ENCODE measurements at places on chromosomes 5 and 9.
A peak's percentile ranks its signal among the peaks of the same experiment; 100 is the strongest.

GRCh38 chr5:171926311-171926710 is 80.1 kb downstream of the FBXW11 start:
- no peak for DNase-seq

DNA sequence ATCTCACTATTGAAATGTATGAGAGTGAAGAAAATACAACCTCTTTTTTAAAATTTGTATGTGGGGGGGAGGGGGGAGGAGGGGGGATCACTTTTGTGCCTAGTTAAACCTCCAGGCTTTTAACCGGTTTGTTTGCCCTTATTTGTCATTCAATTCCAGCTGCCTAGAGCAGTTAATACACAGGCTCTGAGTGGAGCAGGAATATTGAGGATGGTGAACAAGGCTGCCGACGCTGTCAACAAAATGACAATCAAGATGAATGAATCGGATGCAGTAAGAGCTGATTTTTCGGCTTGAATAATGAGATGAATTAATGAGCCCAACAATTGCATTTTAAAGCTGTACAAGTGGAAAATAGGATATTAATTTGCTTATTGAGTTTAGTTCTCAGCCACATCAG is 28.7 kb upstream of the SNX24 start:
- no peak for DNase-seq

DNA sequence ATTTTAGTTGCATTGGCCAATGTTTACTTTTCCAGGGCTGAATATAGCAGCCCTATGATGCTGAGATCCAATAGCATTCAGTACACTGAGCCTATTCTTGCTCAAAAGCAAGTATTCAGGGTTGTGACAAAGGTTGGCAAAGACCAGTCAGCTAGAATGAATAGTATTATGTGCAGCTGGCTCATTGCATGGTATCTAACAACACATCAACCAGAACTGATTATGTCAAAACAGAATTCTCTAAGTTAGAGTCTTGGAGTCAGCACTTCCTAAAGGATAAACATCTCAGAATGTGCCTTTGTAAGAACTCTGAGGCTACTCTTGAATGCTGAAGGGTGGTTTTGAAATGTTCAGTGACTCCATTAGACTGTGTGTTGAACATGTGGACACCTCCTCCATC is 774.5 kb upstream of the RGMB start:
- DNase-seq, result no peak

GRCh38 chr5:116652903-116653302 is 78.3 kb upstream of the SEMA6A start:
- DNase-seq, result no peak

DNA sequence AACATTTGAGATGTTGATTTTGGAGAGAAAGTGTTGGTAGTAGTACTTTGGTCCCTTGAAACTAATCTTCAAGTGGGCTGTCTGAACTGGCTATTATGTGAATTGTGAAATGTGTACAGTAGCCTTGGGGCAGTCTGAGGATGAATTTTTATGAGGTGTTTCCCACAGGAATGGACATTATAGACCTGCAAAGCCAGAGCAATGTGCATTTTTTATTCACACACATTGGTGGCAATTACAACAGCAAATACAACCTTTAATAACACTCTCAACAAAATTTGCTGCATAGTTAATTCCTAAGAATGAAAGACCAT is 147.0 kb downstream of the PAM start:
- DNase-seq, result no peak

DNA sequence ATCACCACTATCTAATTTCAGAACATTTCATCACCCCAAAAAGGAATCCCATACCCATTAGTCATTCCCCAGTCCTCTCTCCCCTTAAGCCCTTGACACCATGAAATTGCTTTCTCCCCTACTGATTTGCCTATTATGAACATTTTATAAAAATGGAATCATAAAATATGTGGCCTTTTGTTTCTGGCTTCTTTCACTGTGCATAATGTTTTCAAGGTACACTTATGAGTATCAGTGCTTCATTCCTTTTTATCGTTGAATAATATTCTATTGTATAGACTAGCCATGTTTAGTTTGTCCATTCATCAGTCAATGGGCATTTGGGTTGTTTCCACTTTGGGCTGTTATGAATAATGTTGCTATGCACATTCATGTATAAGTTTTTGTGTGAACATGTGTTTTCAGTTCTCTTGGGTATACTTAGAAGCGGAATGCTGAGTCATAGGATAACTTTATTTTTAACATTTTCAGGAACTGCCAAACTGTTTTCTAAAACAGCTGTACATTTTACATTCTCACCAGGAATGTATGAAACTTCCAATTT is 40.4 kb upstream of the FGF1 start:
- DNase-seq, result no peak

GRCh38 chr5:45680950-45681349 is 15.2 kb downstream of the HCN1 start:
- no peak for DNase-seq

GRCh38 chr9:76810377-76810957 is 46.2 kb downstream of the PCA3 start:
- DNase-seq, result peak; percentile 53

DNA sequence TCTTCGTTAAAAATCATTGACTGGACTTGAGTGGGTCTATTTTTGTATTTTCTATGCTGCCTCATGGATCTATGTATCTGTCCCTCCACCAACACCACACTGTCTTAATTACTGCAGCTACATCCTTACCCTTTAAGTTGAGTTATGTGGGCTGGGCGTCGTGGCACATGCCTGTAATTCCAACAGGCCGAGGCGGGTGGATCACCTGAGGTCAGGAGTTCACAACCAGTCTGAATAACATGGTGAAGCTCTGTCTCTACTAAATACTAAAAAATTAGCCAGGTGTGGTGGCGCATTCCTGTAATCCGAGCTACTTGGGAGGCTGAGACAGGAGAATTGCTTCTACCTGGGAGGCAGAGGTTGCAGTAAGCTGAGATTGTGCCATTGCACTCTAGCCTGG is 48.2 kb downstream of the XRCC4 start:
- no peak for DNase-seq

GRCh38 chr9:34664281-34665066 is 2.0 kb upstream of the CCL27 start:
- peak; percentile 78 for DNase-seq

DNA sequence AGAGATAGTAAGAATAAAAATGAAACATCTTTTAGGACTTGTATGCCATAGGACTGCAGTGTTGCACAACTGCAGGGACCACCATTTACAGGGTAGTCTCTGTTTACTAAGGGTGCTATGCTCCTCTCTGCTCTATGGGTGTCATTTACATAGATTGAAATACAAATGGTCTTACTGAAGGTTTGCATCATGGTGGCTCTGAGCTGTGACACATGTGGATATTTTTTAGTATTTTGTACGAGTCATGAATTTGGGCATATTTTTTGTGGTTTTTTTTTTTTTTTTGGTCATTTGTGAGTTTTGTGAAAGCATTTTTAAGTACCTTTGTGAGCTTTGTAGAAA is 47.4 kb downstream of the CSNK1G3 start:
- DNase-seq, result no peak

- no peak for DNase-seq
Observed at GRCh38 chr5:135216471-135217343, 182.3 kb downstream of the MACROH2A1 start.

DNA sequence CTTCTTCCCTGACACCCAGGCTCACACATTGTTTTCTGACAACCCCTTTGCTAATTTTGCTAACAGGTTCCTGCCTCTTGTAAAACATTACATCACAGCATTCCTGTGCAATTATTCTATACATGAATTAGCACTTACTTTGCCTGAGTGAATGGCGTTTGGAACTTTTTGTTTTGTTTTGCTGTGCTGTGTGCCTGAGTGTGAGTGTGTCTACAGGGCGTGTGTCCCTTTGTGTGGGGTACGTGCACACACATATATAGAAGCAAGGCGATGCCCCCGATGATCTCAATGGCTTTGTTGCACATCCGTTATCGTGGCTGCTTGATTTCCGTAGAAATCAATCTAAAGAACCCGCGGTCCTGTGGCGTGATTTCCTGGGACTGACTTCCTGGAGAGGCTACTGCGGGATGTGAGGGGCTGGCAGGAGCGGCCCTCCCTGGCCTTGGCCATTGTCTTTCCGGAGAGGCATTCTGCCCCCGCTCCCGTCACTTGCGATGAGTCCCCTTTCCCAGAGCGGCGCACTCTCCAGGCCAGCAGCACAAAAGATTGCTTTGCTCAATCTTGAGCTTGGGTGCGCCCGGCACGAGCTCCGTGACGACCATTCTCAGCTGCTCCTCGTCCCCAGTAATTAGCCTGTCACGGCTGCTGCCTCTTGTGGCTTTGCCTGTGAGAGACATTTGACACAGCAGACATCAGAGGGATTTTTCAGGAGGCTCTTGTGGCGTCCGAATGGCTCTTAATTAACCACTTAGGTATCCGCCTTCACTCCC is 398.1 kb upstream of the IRX1 start:
- DNase-seq, result no peak

- DNase-seq, result no peak
Observed at GRCh38 chr5:55036477-55036876, 12.4 kb downstream of the GZMK start.

GRCh38 chr9:22215521-22215920 is 206.4 kb upstream of the CDKN2B start:
- DNase-seq, result no peak

DNA sequence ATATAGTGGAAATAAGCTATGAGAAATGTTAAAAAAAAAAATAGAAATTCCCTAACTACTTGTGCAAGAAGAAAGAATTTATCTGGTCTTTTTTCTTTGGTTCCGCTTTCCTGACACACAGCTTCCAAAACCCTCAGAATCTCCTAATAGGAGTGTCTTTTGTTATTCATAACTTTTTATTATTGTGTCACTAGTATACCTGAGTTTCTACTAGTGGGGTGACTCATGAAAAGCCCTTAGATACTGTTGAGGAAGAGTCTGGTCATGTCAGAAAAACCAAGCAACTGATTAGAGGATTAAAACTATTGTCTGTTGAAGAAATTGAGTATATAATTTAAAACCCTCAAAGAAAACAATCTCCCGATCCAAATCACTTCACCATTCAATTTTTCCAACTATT is 152.8 kb upstream of the IFNE start:
- no peak for DNase-seq

DNA sequence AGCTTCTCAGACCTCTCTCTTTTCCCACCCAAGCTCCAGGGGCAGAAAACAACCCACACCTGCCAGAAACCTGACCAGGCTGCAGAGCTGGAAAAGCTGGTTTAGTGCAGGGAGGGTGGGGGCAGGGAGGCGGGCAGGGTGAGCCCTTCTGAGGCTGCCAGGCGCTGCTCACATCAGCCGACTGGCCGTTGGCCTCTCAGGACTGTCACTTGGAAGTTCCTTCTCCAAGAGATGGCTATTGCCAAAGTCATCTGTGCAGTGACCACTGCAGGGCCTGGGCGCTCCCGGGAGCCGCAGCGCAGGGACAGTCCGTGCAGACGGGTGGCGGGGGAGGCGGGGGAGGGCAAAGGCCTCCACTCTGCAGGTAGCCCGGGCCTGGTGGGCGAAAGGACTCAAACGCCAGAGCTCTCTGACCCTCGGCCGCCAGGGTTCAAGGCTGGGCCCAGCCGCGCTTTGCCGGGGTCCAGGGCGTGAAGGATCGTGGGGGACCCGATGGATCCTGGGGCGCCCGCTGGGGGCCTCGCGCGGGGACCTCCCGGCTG is 205.0 kb upstream of the IER5L start:
- no peak for DNase-seq

- DNase-seq, result no peak
Observed at GRCh38 chr9:20111173-20111843, 322.5 kb upstream of the SLC24A2 start.

GRCh38 chr5:9847631-9848030 is 217.5 kb upstream of the TAS2R1 start:
- DNase-seq, result no peak

DNA sequence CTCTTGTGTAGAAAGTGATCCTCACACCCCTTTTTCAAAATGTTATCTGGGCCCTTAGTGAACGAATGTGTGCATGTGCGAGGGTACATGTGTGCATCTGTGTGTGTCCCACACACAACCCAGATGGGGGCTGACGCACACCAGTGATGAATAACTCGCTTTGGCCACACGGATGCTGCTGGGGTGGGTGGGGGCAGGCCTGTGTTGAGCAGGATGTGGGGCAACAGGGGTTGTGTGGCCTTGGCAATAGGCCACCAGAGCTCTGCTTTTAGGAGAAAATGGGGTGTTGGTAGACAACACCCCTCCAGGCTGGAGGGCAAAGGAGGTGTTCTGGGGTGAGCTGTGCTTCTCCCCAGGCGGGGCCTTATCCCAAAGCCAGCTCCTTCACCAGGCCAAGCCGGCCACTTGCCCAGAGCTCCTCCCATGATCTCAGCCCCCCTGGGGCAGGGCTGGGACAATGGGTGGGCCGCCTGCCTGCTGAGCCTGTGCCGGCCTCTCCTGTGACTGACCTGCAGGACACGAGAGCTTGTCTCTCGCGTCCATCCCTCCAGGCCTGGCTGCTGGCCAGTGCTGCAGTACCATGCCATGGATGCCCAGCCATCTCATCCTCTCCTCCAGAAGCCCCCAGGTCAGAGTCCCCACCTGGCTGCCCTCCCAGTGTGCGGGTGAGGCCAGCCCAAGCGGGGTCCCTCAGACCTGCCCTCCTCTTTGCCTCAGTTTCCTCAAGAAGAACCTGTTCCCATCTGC is 1.7 kb downstream of the DBN1 start:
- no peak for DNase-seq

DNA sequence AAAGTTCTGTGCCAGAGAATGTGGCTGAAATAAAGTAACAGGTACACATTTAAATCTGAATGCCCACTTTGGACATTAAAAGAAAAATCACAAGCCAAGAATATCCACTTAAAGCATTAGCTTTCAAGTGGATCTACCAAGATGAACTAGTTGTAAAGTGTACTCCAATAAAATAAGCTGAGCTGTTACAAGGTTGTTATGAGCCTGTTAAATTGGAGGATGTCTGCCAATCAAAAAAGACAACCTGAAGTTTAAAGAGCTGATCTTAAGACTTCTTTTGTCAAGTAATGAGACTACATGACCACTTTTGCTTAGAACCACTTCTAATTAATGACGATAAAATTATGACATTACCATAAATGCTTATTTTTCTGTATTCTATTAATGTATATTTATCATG is 2.4 kb downstream of the FAM200C start:
- no peak for DNase-seq

- DNase-seq, result no peak
Observed at GRCh38 chr9:2729721-2730120, 12.4 kb downstream of the KCNV2 start.

DNA sequence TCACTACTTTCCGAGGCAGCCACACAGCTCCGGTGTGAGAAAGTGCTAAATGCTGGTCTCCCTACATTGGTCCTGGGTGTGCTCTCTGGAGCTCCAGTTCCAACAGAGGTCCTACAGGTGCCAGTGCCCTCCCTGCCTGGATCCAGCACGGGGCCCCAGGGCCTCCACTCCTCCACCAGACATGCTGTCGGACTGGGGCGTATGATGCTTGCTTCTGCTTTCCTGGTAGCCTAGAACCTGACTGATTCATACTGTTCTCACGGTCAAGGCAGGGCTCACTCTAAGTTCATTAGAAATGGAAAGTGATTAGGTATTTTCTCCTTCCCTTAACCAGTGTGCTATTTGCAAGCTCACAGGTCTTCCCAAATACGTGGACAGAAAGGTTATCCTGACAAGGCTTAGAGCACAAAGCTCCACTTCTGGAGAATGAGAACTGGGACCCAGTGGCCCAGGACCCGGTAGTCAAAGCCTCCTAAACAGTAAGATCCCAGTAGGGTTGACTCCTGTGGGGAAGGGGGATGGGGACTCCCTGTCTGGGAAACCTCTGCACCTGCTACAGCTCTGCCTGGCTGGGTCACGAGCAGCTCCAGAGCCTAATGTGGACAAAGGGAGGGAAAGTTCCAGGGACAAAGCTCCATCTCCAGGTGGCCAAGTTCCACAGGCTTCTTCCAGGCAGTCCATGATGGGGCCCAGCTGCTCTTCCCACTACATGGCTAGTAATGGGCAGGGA is 98.1 kb downstream of the PAX5 start:
- DNase-seq, result no peak
